ENCODE measurements at places on chromosomes 12 and 14.
A peak's percentile ranks its signal among the peaks of the same experiment; 100 is the strongest.

- DNase-seq = no peak
Measured at GRCh38 chr12:78880078-78880477, 15.5 kb downstream of the SYT1 start.

DNA sequence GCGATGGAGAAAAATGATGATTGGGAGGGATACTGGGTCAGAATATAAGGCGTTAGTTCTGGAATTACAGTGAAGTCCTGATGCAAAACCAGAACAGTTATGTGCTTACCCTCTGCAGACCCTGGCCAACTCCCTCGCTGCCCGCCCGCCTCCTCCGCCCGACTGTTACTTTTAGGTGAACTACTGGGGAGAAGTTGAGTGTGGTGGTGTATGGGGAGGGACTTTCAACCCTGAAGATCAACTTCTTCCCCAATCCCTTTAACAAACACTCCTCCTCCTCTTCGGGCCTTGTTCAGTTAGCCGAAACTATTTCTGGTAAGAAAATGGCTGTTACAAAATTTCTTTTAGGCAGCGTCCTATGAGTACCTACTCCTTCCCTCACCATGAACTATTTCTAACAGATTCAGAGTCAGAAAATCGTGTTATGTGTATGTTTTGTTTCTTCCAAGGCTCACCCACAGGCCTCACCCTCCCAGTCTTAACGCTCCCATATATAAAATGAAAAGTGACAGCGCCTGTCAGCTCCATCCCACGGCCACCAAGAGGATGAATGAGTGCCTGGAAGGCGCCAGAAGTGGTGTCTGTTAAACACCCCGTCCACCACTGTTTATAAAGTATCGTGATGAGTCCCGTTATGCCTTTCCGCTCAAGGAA, 1.3 kb downstream of the FBXO33 start:
- no peak for DNase-seq

DNA sequence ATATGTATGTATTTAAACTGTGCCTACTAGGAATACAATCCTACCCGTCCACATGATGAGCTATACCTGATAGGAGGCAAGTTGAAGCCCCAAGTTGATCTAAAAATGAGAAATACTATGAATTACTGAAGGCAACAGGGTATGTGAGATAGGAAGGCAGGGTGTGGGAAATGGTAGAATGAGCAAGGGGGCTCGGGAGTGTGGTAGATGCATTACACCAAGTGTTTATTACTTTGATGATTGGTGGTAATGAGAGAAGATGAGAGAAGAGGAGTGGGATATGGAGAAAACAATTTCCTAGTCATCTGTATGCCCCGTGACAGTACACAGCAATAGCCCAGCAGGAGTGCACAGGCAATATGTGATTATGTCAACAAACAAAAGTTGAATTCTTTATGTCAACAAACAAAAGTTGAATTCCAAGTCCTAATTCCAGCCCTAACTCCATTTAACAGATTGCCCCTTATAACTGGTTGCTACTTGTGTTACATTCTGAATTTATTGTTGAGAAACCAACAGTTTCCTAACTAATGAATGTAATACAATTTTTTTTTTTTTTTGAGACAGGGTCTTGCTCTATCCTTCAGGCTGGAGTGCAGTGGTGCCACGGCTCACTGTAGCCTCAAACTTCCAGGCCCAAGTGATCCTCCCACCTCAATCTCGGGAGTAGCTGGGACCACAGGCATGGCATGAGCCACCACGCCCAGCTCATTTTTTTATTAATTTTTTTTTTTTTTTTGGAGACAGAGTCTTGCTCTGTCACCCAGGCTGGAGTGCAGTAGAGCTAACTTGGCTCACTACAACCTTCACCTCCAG, 2.5 kb downstream of the LPCAT3 start:
- no peak for DNase-seq

DNA sequence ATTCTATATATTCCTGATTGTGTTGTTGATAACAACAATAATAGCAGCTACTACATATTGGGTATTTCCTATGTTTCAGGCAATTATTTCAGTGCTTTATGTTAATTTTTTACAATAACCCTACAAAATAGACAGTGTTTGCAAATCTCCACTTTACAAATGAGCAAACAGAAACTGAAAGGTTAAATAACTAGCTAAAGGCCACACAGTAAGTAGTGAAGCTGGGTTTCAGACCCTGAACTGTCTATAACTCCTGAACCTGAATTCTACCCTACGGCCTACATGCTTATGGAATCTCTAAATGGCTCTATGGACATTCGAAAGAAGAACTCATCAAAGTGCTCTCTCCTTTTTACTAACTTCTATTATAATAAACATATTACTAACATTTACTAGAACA, 19.7 kb upstream of the NUDT4 start:
- no peak for DNase-seq

DNA sequence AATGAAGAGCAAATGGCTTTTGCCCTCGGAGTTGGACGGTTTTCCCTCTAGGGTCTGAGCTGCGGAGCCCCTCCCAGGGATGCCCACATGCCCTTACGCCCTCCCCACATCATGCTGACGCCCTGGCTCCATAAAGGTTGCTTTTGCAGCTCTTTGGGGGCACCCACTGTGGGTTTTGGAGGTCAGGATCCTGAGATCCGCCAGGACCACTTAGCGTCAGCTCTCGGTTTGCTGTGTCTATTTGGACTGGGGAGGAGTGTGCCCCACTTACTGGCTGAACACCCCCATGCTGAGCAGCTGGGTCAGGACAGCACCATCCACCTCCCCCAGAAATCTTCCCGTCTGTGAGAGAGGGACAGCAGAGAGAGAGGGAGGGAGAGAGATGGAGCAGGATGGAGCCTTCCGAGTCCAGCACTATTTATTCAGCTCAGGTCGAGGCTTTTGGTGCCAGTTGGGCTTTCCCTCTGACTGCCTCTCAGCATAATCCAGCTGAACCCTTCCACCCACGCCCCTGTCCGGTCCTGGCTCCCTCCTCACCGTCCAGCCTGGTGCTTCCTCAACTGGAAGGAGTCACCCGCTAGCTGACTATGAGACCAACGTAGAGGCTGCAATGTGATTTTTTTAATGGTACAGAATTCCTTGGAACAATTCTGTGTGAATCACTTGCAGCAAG, 18.9 kb upstream of the LRTM2 start:
- DNase-seq = no peak

- no peak for DNase-seq
Measured at GRCh38 chr12:2163177-2163941, 110.6 kb downstream of the CACNA1C start.

- DNase-seq = no peak
Measured at GRCh38 chr14:99420711-99421110, 59.9 kb downstream of the SETD3 start.

DNA sequence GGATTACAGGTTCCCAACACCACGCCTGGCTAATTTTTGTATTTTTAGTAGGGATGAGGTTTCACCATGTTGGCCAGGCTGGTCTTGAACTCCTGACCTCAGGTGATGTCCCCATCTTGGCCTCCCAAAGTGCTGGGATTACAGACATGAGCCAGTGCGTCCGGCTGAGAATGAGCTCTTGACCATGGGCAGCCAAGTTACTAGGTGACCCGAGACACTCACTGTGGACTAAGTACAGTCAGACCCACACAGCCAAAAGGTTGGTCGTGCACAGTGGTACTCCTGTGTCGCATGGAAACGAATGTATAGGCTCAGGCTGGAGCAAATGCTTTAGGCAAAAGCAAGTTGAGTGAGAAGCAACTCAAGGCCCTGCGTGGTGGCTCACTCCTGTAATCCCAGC, 21.0 kb downstream of the DLK1 start:
- no peak for DNase-seq

GRCh38 chr14:23055621-23056144, 1.6 kb downstream of the CDH24 start:
- DNase-seq = no peak

- DNase-seq = no peak
Measured at GRCh38 chr14:25430808-25431207, 380.9 kb upstream of the STXBP6 start.

- DNase-seq = no peak
Measured at GRCh38 chr12:114767084-114767760, 83.2 kb upstream of the TBX3 start.

DNA sequence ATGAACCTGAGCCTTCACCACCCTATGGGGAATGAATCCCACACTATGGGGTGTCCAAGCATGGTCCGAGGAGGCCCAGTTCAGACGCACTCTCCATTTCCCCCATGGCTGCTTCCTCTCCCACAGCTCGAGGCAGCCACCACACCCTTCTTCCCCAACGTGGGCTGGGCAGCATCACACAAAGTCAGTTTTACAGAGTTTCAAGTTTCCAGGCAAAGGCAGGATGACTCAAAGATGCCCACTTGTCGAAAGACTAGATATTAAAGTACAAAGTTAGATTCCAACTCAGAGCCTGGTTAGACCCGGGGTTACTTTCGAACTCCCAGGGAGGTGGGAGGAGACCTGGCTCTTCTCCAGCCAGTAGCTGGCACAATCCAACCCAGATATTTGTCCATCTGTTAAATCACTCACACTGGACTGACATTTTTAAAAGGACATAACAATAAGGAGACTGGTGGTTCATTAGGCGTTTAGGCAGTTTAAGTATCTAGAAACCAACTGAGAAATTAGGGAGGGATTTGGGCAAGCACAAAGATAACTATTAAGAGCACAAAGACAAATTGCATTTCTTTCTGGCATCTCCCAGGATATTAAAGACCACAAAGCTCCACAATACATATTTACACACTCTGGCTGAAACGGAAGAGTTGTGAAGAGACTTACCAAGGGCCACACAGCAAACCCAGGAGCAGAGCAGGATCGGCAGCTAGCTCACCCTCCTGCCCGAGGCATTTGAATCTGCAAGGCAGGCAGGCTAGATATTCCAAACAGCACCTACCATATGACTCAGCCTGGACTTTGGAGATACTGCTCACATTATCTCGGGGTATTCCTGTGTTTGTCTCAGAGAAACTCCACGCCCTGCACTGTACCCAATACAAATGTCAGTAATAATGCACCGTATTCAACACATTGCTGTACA, 34.8 kb downstream of the TMCC3 start:
- no peak for DNase-seq

GRCh38 chr14:90483571-90483974, 86.7 kb downstream of the CALM1 start:
- DNase-seq = no peak

GRCh38 chr14:65222440-65222858, 120.1 kb upstream of the MAX start:
- DNase-seq = peak; percentile 47

GRCh38 chr14:77377502-77377844, 294 bp downstream of the SAMD15 start:
- no peak for DNase-seq

GRCh38 chr14:34270361-34270760, 191.7 kb downstream of the SPTSSA start:
- no peak for DNase-seq

DNA sequence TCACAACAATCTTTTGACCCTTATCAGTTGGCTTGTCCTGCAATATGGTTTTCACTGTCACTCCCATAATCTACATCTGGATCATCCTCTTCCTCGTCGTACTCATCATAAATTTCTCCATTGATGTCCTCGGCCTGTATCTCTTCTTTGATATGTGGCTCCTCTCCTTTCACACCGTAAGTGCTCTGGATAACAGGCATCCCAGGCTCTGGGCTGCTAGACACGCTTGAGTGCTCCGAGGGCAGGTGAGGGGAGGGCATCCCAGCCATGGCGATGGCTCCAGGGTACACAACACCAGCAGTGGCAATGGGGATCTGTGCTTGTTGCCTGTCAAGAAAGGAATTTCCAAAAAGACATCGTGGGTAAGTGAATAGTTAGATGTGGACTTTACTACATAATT, 415.3 kb downstream of the SOX5 start:
- DNase-seq = no peak

- no peak for DNase-seq
Measured at GRCh38 chr14:36818246-36818645, 156.6 kb downstream of the PAX9 start.

GRCh38 chr12:110310763-110311162, 29.7 kb downstream of the ATP2A2 start:
- no peak for DNase-seq

DNA sequence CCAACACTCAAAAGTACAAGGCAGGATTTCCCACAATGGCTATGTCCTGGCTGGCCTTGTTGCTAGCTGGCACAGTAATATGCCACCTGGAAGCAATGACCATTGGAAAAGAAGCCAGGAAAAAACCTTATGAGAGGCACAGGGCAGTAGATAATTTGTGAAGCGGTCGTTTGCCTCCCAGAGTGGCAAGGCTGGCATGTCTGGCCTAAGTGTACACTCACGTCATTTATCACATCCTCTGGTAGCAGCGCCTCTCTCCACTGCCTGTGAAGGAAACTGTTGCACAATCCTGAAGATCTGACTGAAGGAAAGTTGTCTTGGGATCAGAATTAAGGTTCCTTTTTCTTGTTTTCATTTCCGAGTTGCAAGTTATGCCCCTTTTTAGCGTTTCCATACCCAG, 408.5 kb downstream of the ZFP36L1 start:
- no peak for DNase-seq

GRCh38 chr12:3220382-3221321, 143.5 kb downstream of the TSPAN9 start:
- peak; percentile 21 for DNase-seq

DNA sequence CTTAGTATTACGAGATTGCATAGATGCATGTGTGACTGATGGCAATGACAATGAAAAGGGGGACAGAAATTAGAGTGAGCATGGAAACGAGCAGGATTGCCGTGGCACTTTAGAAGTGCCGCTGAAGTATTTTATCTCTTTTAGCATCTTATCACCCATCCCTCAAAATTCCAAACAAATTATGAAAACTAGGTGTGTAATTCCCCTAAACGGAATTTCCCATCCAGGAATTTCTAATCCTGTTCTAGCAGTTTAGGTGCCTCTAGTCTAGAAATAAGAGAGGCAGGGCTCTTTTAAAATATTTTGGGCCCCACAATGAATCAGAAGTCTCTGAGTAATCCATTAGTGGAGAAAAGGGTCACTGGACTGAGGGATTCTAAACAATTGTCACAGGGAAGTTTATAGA, 947 bp downstream of the TMEM52B start:
- no peak for DNase-seq

DNA sequence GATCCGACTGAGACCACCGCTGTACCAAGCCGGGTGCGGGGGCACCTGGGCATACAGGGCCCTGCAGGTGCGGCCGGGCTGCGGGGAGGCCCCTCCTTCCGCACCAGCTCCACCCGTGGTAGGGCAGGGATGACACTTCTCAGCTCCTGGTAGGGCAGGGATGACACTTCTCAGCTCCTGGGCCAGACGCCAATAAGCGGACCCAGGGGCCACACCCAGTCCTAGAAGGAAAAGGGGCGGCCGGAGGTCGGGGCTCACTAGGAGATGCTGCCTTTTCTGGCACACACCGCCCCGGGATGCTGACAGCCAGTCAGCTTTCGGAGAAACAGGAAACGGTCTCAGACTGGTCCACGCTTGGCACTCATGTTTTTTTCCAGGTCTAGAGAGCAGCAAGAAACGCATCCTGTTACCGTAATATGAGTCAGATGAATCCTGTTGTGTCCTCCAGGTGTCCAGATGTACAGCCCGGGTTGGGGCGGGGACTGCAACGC, 34.8 kb downstream of the NFKBIA start:
- no peak for DNase-seq

- no peak for DNase-seq
Measured at GRCh38 chr14:51963286-51963685, 26.1 kb upstream of the RTRAF start.
